ENCODE measurements at places on chromosomes 11 and 22. TPM values are rescaled to one million over a fixed set of nuclear protein-coding genes. Genes with fewer than 3 reads are reported as not detected.

DNA sequence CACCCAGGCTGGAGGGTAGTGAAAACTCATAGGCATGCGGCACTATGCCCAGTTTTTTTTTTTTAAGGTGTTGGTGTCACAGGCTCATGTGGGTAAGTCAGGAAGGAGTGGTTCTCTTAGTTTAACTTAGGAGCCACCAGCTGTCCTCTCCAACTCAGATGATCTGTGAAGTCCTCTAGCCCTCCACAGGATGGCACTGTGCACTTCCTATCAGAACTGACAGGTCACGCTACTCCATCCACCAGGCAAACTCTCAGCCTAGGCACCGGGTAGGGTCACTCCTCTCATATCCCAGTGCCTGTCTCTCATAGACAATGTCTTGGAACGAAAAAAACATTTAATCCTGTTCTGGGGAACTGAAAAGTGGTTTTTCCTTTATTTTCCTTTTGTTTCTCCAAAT lies 16.5 kb downstream of the NAP1L4 start:
- peaks cover 64% of the 10 kb centered on the region for H3K36me3 ChIP-seq
- no peaks in the 10 kb centered on the region for H3K4me1 ChIP-seq
- H3K4me3 ChIP-seq, result no peak overlapping the region

- no peaks in the 10 kb centered on the region for H3K27me3 ChIP-seq
- H3K36me3 ChIP-seq, result peaks cover 12% of the 10 kb centered on the region
- H3K4me1 ChIP-seq, result peaks cover 92% of the 10 kb centered on the region
Measured at GRCh38 chr11:1840780-1841480, 2.1 kb downstream of the TNNI2 start.

DNA sequence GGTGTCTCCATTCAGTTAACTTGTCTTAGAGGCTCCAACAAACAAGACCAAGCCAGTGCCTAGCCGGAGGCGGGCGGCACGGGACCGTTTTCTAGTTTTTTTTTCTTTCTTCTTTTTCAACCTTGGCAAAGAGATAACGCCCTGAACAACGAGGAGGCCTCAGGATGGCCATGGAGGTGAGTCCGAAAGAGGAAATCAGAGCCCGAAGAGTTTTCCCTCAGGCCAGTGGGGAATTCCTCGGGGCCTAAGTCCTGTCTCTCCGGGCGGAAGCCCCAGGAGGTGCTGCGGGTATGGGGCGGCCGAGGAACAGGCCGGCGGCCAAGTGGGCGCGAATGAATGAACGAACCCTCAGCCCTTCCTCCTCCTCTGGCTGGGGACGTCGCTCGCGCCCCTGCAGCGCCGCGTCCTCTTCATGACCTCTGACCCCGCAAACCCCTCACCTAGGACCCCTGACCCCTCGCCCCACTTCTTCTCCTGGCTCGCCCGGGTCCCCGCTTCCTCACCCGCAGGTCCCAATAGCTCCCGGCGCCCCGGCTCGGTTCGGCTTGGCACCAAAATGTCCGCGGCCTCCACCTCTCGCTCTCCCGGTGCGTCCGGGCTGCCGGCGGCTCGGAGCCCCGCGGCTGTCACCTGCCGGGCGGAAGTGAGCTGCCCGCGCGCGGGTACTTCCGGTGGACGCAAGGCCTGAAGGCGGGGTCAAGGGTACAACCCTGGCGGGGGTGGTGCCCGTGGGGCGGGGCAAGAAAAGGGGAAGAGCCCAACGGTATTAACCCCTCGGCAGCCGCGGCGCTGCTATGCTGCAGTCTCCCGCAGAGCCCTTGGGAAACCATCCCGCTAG lies at the start of gene AP1B1:
Gene AP1B1 (minus strand): TSS at position 650 of the 838 bp plus-strand sequence. CDS start 21,327 bp downstream, outside the sequence.
- H3K27me3 ChIP-seq, result no peaks in the 10 kb centered on the region
- peaks cover 5% of the 10 kb centered on the region for H3K36me3 ChIP-seq
- H3K4me1 ChIP-seq, result peaks cover 11% of the 10 kb centered on the region
- peak within 1 kb of the TSS; percentile 86 for H3K27ac ChIP-seq

- no peak overlapping the region for H3K27ac ChIP-seq
- H3K4me3 ChIP-seq, result no peak overlapping the region
- no peaks in the 10 kb centered on the region for H3K27me3 ChIP-seq
- peaks cover 6% of the 10 kb centered on the region for H3K4me1 ChIP-seq
- H3K36me3 ChIP-seq, result no peaks in the 10 kb centered on the region
- no peak for DNase-seq
Measured at GRCh38 chr11:74487875-74488274, 5.6 kb downstream of the LIPT2 start.

GRCh38 chr11:104410336-104410735 lies 246.4 kb upstream of the PDGFD start:
- no peak overlapping the region for H3K4me3 ChIP-seq
- H3K27ac ChIP-seq, result no peak overlapping the region
- no peak for DNase-seq

DNA sequence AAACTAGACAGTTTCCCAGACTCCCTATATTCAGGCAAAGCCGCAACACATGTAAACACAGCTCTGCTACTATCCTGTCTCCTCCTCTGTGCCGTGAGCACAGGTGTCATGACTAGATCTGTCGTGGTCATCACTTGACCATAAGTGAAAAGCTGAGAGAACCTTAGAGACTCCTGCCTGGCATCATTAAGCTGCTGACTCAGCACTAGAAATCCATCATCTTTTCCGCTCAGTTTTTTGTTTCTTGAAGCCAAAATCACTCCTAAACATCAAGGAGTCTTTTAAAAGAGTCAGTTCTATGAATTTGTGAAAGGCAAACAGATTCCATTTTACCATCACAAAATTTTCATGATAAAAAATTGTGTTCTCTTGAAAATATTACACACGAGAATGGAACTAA lies 102.5 kb upstream of the TP53AIP1 start:
- no peaks in the 10 kb centered on the region for H3K36me3 ChIP-seq
- H3K4me3 ChIP-seq, result no peak overlapping the region
- no peaks in the 10 kb centered on the region for H3K4me1 ChIP-seq
- no peak for DNase-seq
- no peak overlapping the region for H3K27ac ChIP-seq

DNA sequence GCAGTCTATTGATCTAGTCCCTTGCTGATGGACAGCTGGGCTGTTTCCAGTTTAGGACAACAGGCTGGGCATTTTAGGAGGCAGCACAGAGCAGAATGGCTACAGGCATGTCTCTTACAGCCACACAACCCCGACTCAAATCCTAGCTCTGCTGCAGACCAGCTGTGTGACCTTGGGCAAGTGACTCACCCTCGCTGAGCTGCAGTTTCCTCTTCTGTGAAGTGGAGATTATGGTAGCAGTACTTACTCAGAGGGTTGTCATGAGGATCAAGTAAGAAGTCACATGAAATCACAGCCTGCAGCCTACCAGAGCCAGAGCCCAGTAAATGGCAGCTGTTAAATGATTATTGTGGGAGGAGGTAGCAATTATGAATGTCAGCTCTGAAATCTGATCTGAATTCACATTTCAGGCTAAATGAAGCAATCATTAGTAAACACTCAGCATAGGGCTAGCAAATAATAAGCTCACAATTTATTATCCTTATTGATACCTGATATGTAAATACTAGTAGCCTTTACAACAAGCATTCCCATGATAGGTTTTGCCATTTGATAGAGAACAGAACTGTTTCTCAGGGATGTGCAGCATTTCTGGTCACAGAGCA lies 58.9 kb downstream of the MYEOV start:
- no peak for DNase-seq
- H3K4me1 ChIP-seq, result peaks cover 3% of the 10 kb centered on the region
- no peaks in the 10 kb centered on the region for H3K36me3 ChIP-seq
- peaks cover 2% of the 10 kb centered on the region for H3K27me3 ChIP-seq
- no peak overlapping the region for H3K4me3 ChIP-seq
- H3K27ac ChIP-seq, result no peak overlapping the region

DNA sequence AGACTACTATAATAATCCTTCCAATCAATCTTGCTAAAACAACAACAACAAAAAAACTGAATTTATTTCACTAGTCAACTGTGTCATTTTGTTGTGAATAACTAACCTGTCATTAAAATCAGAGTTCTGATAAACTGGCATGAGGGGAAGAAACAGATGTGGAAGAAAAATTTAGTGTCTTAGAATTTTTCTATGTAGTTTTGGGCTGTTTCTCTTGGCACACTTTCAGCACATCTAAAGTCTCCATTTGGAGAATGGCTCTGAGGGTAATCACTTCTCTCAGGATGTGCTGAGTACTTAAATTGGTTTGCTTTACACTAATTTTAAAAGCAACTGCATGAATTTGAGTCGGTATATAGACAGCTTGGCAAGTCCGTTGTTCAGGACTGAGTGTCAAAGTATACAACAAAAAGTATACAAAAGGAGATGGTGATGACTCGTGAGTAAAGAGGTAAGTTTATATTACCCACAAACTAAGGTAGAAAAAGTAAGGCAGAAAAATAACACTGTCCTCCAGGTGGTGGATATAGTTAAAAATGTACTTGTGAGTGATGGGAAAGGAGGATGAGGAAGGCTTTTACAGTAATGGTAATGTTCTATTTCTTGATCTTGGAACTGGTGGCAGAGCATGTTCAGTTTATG lies 10.2 kb downstream of the HTATIP2 start:
- no peaks in the 10 kb centered on the region for H3K36me3 ChIP-seq
- no peak for DNase-seq
- H3K4me3 ChIP-seq, result no peak overlapping the region
- H3K4me1 ChIP-seq, result no peaks in the 10 kb centered on the region

DNA sequence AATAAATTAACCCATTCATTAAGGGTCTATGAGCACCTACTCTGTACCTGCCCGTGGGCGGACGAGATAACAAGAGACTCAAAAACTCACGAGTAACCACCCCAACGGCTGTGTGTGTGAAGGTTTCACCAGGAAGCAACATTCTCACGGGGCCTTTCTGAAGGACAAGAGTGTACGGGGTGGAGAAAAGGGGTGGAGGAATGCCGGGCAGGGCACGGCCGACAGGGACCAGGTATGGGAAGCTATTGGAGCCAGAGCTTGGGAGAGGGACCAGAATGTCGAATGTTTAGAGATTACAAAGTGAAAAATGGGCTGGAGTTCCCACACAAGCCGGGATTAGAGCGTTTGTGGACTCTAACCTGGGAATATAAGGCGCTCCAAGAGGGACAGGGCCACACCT lies 1.6 kb downstream of the KMT5B start:
- H3K36me3 ChIP-seq, result no peaks in the 10 kb centered on the region
- H3K27ac ChIP-seq, result no peak overlapping the region
- peaks cover 40% of the 10 kb centered on the region for H3K4me1 ChIP-seq
- peaks cover 3% of the 10 kb centered on the region for H3K27me3 ChIP-seq
- H3K4me3 ChIP-seq, result peak overlapping the region; percentile 73

DNA sequence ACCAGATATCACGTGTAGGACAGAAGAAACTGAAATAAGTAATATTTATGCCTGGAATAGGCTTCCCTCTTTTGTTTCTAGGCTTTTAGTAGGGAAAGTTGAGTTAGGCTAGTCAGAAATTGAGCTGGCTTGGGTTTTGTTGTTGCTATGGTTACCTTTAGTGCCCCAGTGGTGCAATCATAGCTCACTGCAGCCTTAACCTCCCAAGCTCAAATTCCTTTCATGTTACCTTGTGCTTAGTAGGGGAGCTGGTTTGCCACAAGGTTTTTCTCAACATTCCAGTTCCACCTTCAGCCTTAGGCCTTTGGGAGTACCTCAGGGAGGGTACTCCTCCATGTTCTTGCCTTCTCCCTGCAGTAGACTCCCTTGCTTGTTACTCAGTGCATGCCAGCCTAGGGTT lies 69.1 kb upstream of the SUSD2 start:
- DNase-seq, result no peak
- H3K27ac ChIP-seq, result no peak overlapping the region
- H3K4me1 ChIP-seq, result peaks cover 12% of the 10 kb centered on the region
- no peaks in the 10 kb centered on the region for H3K27me3 ChIP-seq
- H3K36me3 ChIP-seq, result peaks cover 47% of the 10 kb centered on the region

DNA sequence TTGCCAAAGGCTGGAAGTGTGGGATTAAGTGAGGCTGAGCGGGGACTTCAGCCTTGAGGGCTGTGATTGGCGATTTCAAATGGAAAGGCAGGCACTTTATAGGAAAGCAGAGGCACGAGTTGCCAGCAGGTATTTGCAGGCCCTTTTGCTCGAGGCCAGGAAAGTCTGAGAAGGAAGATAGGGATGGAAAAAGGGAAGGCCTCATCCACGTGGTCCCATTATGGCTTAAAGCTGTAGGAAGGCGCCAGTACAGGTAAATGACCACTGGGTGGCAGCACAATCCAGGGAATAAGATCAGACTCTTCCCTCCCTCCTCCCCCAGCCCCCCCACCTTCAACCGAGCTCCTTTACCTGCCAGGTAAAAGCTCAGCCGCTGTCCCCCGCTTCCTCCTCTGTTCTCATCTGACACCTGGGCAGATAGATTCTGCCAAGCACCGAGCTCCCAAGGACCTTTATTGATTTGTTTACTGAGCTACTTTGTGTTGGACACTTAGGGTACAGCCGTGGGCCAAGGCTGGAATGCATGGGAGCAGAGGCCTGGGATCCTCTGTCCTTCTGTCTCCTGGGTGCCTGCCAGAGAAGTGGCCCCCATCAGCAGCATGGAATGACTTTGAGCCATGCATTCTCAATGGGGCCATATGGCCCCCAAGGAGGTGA lies 7.5 kb downstream of the P2RX3 start:
- H3K4me3 ChIP-seq, result no peak overlapping the region
- no peak overlapping the region for H3K27ac ChIP-seq
- DNase-seq, result peak; percentile 88

- H3K4me3 ChIP-seq, result no peak overlapping the region
- no peak for DNase-seq
- H3K4me1 ChIP-seq, result peaks cover 33% of the 10 kb centered on the region
- no peaks in the 10 kb centered on the region for H3K27me3 ChIP-seq
Measured at GRCh38 chr22:42794551-42795510, 62.2 kb downstream of the ARFGAP3 start.

The POTEH gene
- not detected for total RNA-seq

The SLC36A4 gene
- 4.9 TPM for total RNA-seq

The KCNJ4 gene
- total RNA-seq, result 0.27 TPM

The GAS2L1 gene
- total RNA-seq, result 2.7 TPM

The MPZL2 gene
- 0.40 TPM for total RNA-seq

The SBF1 gene
- 36.5 TPM for total RNA-seq

Data from muscle of leg (tissue), 16 donors.